ENCODE measurements at places on chromosomes 5 and 9. TPM values are rescaled to one million over a fixed set of nuclear protein-coding genes. Genes with fewer than 3 reads are reported as not detected.
A peak's percentile ranks its signal among the peaks of the same experiment; 100 is the strongest.

DNA sequence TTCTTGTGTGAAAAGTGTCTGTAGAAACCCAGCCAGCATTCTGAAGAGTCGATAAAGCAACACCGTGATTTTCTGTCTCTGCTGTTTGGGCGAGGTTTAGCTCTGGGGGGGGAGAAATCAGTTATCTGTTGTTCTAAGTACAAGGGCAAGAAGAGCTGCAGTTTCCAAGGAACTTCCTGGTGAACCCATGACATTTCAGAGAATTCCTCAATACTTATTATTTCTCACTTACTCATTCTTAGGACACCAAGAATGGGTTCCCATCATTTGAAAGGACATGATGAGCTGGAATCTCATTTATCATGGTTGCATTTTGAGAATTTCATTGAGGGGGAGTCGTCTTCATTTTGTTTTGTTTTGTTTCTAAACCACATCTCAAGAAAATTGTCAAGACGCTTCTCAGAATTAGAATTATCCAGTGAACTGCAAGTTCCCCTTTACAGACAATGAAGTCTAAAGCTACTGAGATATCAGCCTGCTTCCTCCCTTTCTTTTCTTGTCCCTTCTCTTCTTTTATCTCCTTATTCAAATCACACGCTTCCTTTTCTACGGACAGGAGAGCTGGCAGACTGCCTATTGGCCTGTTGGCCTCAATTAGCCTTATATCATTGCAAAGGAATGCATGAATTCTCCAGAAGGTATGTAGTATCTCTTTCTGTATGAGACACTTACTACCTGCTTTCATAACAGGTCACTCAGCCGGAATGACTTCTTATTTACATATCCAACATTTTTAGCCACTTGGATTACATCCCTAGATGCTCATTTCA, 53.7 kb downstream of the ZNF462 start:
- peak; percentile 38 for DNase-seq

DNA sequence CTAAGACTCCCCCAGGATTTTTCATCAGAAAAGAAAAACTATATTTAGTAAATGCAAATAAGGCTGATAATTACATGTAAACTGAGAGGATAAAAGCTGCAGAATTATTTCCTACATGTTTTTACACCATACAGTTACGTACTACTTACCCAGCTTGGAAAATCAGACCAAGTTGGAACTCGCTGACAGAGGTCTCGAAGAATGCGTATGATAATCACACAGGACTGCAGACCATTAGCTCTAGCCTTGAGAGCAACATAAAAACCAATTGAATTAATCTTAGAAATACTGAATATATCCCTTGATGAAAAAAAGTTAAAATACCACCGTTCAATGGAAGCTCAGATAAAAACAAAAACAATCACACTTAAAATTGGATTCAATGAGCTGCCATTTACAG, 65.6 kb downstream of the ZFR start:
- DNase-seq = no peak

GRCh38 chr9:103899866-103900265, 194.2 kb upstream of the SMC2 start:
- no peak for DNase-seq

GRCh38 chr9:96667363-96667728, 12.2 kb upstream of the PRXL2C start:
- DNase-seq = no peak

Gene PTPRD
- total RNA-seq = 4.4 TPM

DNA sequence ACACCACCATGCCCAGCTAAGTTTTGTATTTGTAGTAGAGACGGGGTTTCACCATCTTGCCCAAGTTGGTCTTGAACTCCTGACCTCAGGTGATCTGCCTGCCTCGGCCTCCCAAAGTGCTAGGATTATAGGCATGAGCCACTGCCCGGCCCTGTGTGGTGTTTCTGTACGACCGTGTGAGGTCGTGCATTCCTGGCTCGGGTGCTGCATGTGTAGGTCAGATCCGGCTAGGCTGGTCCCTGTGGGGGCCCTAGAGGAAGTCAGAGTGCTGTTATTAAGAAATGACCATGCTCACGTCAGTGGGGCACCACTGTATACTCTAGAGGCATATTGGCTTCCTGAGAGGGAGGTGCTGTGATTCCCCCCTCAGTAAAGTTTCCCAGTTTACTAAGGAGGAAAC, 13.7 kb downstream of the WNK2 start:
- peak; percentile 54 for DNase-seq

GRCh38 chr5:76364226-76364589, 38.9 kb upstream of the IQGAP2 start:
- DNase-seq = no peak
